Left ventricle myocardium inferior (tissue), 1 donor: ENCODE measurements at places on chromosomes 5 and 9. TPM values are rescaled to one million over a fixed set of nuclear protein-coding genes. Genes with fewer than 3 reads are reported as not detected.

- no peak overlapping the region for H3K4me3 ChIP-seq
- no peaks in the 10 kb centered on the region for H3K27me3 ChIP-seq
- H3K36me3 ChIP-seq = no peaks in the 10 kb centered on the region
- no peak for DNase-seq
- peak overlapping the region; percentile 74 for H3K27ac ChIP-seq
Observed at GRCh38 chr9:127053960-127054359, 68.5 kb downstream of the ANGPTL2 start.

Gene ZSWIM6
- 5.7 TPM for total RNA-seq

Gene DRD1
- not detected for total RNA-seq

DNA sequence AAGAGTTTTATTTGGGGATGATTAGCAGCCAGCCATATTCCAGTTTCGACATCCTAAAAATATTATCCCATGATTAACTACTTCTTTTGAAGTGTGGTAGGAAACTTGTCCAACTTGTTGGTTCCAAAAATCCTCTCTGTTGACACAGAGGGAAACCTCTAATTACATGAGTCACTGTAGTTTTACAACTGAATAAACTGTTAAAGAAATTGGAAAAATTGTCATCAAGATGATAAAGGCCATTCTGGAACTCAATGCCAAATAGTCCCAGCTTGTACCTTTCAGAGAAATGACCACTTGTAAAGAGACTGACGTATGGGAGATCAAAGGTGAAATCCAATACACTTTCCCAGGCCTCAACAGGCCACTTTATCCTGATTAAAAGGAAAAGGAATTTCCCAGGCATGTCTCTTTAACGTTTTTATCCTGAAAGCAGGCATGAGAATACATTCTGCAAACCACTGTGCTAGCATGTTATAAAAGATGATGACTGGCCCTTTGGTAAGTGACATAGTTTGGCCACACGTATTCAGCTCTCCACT, 261.6 kb downstream of the GLIS3 start:
- no peak overlapping the region for H3K27ac ChIP-seq
- no peaks in the 10 kb centered on the region for H3K36me3 ChIP-seq
- no peak overlapping the region for H3K4me3 ChIP-seq
- no peaks in the 10 kb centered on the region for H3K4me1 ChIP-seq
- no peaks in the 10 kb centered on the region for H3K27me3 ChIP-seq

- H3K27ac ChIP-seq = peak overlapping the region; percentile 57
- DNase-seq = no peak
- no peaks in the 10 kb centered on the region for H3K36me3 ChIP-seq
- H3K4me1 ChIP-seq = no peaks in the 10 kb centered on the region
Observed at GRCh38 chr5:86979811-86980411, 287.8 kb upstream of the RASA1 start.

Gene PCDHB16
- total RNA-seq = 1.4 TPM
